ENCODE measurements at places on chromosomes 3 and 15.

GRCh38 chr3:141828487-141828886 is 48.0 kb upstream of the ATP1B3 start:
- DNase-seq, result no peak

- DNase-seq, result no peak
Observed at GRCh38 chr3:41434781-41435180, 235.5 kb downstream of the CTNNB1 start.

DNA sequence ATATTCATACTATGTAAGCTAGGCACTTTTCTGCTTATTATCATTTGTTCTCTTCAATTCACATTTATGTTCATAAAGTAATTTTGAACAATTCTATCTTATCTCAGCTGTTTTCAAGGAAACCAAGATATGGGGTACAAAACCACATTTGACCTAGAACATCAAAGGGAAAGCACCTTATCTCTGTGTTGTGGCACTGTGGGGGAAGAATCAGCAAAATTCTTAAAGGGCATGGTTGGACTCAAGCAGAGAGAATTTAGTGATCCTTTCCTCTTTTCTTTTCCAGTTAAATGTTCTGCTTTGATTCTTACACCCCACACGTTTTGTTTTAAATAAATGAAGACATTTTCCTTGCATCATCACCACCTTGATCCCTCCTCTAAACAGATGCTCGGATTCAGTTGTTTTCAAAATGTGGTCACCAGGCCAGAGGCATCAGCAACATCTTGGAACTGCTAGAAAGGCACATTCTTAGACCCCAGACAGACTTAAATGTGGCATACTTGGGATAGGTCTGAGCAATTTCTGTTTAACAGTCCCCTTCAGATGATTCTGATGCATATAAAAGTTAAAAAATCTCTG is 128.4 kb upstream of the TP63 start:
- no peak for DNase-seq

- DNase-seq, result no peak
Observed at GRCh38 chr3:69322158-69322509, 63.8 kb downstream of the FRMD4B start.

DNA sequence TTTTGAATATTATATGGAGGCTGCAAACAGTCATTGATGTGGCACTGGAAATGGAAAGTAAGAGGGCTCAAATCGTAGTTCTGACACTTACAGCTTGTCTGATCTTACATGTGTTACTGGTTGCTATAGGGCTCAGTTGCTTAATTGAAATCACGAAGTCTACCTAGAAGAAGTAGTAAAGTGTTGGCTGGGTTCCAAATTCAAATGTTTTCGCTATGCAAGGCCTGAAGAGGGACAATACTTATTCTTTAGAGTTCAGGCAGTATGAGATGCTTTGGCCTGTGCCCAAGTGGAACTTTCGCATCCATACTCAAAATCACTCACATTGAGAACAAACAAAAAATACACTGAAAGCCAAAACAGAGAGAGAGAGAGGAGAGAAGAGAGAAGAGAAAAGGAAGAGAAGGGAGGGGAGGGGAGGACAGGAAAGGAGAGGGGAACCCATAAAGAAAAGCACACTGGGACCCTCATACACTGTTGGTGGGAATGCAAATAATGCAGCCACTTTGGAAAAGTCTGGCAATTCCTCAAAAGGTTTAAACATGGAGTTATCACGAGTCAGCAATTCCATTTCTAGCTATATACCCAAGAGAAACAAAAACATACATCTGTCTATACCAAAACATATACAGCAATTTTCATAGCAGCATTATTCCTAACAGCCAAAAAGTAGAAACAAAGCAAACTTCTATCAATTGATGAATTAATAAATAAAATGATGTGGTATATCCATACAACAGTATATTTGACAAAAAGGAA is 2.9 kb upstream of the FXR1 start:
- no peak for DNase-seq

DNA sequence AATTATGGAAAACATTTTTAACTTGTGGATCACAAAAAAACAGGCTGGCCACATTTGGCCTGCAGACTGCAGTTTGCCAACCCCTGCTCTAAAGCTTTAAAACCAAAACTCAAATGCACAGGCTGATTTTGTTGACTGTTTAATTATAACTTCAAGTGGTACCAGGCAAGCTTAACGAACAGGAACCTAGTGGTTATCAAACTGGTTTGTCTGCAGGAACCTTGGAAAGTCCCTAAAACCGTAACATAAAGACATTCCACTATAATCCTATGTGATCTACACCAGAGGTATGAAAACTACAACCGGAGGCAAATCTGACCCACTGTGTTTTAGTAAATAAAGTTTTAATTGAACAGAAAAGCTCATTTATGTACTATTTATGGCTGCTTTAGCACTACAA is 52.4 kb downstream of the TBL1XR1 start:
- peak; percentile 50 for DNase-seq

- no peak for DNase-seq
Observed at GRCh38 chr15:36626984-36627383, 47.6 kb downstream of the CDIN1 start.

DNA sequence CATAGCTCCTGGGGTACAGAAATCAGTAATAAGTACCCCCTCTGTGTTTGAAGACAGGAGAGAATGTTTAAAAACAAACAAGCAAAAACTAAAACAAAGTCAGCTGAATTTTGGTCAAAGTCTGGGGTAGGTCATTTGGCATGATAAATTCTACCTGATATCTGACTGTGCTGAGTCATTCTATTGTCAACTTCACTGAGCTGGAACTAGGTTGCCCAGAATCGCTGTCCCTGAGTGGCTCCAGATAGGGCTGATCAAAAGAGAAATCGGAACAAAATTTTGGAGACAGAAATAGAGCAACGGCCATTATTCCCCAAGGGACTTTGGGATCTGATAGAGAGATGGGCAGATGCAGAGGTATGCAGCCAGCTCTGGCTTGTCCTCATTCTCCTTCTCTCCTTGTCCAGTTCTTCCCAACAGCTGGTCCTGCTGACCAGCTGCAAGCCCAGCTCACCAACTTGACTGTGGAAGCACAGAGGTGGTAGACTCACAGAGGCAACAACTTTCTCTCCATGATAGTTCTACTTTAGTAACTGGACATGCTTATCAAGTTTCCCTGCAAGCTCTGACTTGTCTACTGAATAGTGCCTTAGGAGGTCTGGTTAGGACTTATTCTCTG is 57.3 kb upstream of the MYRIP start:
- no peak for DNase-seq

DNA sequence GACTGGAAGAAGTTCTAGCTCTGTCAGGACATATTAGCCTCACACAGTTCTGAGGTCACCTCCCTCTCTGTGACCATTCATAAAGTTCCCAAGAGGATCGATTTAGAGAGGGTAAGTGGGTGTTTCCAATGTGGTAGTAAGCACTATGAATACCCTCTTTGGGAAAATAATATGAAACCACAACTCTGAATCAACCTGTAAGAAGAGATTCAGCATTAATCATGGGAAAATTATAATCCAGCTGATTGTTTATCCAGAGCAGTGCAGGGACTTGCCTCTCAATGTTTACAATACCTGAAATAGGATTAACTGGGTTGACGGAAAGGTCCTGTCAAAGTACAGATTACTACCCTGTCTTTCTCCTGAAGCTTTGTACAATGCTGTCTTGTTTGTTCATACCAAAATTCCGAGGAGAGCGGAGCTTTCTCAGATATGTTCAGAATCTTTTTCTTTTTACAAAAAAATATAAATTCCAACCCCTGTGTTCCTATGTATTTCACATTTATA is 302.9 kb upstream of the DPPA4 start:
- DNase-seq, result no peak

DNA sequence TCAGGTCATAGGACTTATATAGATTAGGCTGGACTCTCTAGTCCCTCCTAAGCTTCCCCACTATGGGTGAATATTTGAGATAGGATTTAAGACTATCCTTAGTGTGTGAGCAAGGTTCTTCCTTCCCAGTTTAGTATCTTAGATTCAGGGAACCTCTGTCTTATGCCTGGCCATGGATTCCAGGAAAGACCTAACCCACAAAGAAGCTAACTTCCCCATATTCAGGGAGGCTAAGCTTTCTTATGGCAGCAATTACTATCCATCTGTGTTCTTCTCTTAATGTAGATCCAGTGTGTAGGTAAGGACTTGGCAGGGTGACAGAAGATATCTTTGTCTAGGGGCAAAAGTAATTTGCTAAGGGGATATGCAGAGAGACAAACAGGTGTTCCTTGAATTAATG is 25.5 kb upstream of the PIK3R4 start:
- no peak for DNase-seq

GRCh38 chr3:70999730-71000129 is 583.8 kb downstream of the FOXP1 start:
- DNase-seq, result no peak

DNA sequence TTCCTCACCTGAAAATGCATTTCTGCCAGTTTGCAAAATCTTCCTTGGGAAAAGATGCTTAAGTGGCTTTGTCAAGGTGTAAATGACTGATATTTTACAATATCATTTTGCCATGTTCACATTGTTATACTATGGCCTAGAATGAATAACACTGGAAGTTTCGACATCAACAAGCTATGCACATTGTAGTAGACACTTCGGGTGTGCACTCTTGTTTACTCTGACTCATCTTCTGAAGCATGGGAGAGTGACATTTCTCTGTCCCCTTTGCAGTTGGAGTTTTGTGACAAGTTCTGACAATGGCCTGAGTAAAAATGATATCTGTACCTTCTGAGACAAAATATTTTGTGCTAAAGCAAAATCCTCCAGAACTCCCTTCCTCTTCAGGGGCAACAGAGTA is 567.0 kb upstream of the RGMA start:
- no peak for DNase-seq

- DNase-seq, result no peak
Observed at GRCh38 chr3:171342200-171342599, 118.0 kb downstream of the TNIK start.

DNA sequence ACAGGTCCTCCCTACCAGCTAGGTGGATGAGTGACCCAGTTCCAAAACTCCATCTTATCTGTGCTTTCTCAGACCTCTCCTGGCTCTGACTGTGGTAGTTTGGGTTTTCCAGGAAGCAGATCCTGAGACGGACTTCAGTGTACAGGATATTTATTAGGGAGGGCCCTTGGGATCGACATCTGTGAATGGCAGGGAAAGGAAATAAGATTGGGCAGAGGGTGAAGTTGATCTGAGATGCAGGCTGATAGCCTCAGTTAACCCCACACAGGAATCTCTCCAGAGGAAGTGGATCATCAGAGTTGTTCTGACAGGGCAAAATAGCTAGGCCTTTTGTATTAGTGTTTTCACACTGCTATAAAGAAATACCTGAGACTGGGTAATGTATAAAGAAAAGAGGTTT is 16.7 kb upstream of the MAPK6 start:
- no peak for DNase-seq

- DNase-seq, result no peak
Observed at GRCh38 chr3:73069775-73070444, 8.5 kb downstream of the EBLN2 start.

GRCh38 chr15:83200162-83200561 is 7.5 kb downstream of the HDGFL3 start:
- no peak for DNase-seq

GRCh38 chr3:119779731-119780383 is 2.0 kb upstream of the NR1I2 start:
- no peak for DNase-seq

GRCh38 chr3:54746722-54747121 is 181.1 kb downstream of the LRTM1 start:
- DNase-seq, result no peak

- DNase-seq, result peak; percentile 67
Observed at GRCh38 chr15:64895285-64896065, 16.2 kb upstream of the ANKDD1A start.

GRCh38 chr3:52455283-52456168 is at the start of gene NISCH:
TSS of gene NISCH (plus strand) at chr3:52455604. CDS start at chr3:52455642, 38 bp downstream.
- peak; percentile 93 for DNase-seq

DNA sequence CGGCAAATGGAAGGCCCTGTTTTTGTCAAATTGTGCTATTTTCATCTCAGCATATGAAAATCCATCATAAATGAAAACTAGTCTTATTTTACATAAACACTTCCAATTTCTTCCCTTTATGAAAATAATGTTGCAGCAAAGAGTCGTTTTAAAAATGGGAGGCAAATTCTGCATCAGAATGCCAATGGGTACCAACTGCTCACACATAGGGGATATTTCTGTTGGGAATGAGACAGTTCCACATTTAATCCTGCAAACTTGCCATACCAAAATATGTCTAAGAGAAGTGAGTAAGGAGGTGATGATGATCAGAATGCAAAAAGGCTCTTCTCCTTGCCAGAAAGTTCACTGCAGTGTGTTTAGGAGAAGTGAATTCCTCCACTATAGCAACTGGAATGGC is 391.7 kb downstream of the CACNA2D3 start:
- DNase-seq, result no peak

GRCh38 chr3:185976977-185977678 is 39.3 kb upstream of the TRA2B start:
- DNase-seq, result peak; percentile 76

GRCh38 chr3:75242012-75242735 is 422.0 kb upstream of the FRG2C start:
- no peak for DNase-seq

DNA sequence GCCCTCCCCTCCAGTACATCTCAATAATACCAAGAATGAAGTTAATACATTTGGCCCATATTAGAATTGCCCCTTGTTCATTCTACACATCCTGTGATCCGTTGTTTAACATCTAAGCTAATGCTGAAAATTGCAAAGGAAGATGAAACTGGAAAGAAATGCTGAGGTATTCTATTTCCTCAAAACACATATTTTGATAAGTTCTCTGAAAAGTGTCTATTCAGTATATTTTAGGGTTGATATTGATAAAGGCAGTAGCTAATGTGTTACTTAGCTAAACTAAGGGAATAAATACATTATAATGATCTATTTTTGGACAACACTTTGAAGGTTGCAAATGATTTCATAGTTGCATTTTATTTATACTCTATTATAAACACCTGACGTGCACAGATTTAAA is 702.6 kb upstream of the ROBO1 start:
- no peak for DNase-seq

DNA sequence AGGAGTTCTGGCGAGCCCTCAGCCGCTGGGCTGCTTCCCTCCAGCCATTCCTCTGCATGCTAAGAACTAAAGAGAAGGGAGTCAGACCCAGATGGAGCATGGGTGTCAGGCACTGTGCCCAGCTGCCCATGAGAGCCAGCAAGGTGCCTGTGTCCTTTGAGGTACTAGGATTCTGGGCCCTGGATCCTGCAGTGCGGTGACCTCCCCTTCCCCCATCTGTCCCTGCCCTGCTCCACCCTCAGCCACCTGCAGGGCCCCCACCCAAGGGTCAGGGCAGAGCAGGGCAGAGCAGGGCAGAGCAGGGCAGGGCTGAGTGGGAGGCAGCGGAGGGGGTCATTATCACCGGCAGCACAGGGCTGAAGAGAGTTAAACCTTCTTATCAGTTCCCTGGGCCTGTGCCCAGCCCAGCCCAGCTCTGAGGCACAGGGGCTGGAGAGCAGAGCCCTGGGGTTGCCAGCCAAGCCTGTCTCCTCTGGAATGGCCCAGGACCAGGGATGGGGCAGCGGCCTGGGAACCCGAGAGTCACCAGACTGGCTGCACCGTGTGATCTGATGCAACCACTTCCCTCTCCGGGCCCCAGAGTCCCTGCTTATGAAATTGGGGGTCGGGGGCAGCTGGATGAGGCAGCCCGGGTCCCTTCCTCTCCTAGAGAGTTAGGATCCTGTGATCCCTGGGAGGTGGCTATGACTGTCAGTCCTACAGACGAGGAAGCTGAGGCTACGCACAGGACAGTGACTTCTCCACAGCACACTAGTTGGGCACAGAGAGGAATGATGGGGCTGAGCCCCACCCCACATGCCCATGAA is 17.3 kb downstream of the ZDHHC19 start:
- DNase-seq, result no peak

Data from CD4-positive, alpha-beta T cell treated with Interleukin-6 at 100 ng/mL for 8 hours (primary cell).